ENCODE measurements at places on chromosomes 7 and 10.

- DNase-seq: no peak
These were observed 109.8 kb downstream of the INPP5A start for GRCh38 chr10:132647424-132647823.

GRCh38 chr10:48309711-48310226, 3.3 kb downstream of the MAPK8 start:
- DNase-seq: no peak

- no peak for DNase-seq
These were observed 256.0 kb upstream of the TCERG1L start for GRCh38 chr10:131567279-131568162.

DNA sequence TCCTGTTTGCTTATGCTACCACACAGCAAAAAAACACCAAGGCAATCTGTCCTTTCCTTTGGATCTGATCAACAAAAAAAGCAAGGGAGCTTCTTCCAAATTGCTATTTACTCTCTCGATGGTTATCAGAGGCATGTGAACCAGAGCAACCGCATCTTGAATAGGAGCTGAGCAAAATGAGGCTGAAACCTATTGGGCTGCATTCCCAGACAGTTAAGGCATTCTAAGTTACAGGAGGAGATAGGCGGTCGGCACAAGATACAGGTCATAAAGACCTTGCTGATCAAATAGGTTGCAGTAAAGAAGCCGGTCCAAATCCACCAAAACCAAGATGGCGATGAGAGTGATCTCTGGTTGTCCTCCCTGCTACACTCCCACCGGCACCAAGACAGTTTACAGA, 76.8 kb upstream of the FRMD4A start:
- DNase-seq: no peak

- peak; percentile 76 for DNase-seq
These were observed 19.5 kb upstream of the GNA12 start for GRCh38 chr7:2863461-2864066.

GRCh38 chr10:123270221-123270620, 116.0 kb downstream of the BUB3 start:
- DNase-seq: no peak

DNA sequence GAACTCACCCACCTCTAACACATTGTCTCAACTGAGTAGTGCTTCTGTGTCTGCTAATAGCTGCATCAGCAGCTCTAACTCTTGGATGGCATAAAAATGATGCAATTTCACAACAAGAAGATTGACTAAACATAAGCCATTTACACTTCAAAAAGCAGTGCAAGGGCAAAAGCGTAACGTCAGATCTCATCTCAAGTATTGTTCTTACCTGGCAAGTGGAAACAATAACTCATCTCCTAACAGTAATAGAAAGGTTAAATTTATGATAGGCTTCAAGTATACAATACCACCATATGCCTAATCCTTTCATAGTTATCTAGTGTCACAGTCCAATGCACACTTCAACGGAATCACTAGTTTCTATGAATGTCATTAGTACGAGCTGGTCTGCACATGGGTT, 14.8 kb downstream of the TPK1 start:
- DNase-seq: no peak

DNA sequence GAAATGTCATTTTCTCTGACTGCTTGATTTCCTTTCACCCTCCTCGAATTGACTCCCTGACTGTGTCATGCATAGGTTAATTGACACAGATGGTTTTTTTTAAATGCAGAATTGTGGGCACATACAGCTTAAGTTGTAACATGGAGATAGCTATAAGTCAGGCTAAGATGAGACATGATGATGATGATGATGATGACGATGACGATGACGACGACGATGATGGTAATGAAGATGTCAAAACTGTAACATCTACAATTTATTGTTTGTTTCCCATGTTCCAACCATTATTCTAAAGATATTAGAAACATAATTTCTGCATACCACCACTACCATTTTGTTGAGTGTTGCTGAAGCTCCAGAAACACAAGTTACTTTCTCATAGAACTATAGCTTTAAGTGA, 1232.8 kb downstream of the XPNPEP1 start:
- no peak for DNase-seq

Measured in stimulated activated CD4-positive, alpha-beta T cell treated with anti-CD3 and anti-CD28 coated beads, Interleukin-15, amount 100 ng/mL, for 48 hours (primary cell).